ENCODE measurements at places on chromosomes 1 and 21.

- DNase-seq: peak; percentile 13
These were observed 11.6 kb upstream of the OR2G2 start for GRCh38 chr1:247576514-247576913.

DNA sequence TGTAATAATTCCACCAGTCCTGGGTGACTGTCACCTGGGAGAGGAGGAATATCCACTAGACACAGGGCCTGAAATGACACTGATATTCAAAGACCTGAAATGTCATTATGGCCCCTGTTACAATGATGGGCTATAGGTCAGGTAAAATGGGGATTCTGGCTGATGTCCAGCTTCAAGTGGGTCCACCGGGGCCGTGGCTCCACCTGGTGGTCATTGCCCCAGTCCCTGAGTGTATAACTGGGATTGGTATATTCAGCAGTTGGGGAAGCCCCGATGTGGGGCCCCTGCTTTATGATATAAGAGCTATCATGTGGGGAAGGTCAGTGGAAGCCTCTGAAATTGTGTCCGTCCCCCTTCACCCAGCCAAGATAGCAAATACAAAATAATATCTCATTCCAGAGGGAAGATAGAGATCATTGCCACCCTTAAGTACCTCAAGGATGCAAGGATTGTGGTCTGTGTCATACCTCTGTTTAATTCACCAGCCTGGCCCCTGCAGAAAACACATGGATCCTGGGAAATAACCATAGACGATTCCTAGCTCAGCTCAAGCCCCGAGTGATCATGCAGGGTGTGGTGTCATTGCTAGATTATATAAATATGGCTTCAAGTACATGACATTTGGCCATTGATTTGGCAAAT, 19.4 kb downstream of the PLEKHO1 start:
- peak; percentile 81 for DNase-seq

- peak; percentile 90 for DNase-seq
These were observed 18.2 kb upstream of the MSTO1 start for GRCh38 chr1:155591770-155592169.

GRCh38 chr1:172733815-172734214, 74.9 kb downstream of the FASLG start:
- no peak for DNase-seq

DNA sequence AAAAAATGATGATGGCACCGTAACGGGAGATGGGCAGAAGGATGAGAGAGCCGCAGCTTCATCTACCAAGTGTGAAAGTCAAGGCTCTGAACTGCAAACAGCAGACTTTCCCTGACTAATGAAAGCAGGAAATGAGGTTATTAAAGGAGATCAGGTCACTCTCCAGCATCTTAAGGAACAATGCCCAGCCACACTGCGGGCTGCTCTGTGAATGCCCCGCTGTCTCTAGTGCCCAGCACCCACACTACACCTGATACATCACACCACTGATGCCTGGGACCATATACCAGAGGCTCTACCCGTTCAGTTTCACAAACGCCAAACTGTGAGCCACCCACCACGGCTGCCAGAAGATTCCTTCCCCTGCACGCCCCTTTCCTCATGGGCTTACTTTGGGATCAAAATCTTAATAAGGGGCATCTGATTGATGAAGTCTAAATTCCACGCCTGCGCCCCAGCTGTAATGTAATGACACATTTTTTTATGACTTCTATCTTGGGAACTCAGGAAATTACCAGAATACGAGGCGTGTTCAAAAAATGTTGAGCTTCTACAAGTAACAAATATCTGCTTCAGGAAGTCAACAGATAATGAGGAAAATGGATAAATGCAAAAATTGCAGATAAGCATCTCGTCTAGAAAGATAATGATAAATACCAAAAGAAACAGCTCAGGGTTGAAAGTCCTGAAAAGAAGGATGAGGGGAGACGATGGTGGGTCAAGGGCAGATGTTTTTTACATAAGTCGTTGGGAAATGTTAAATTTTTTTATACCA, 72.0 kb downstream of the MIS18A start:
- no peak for DNase-seq

GRCh38 chr1:100320311-100321099, 31.8 kb upstream of the CDC14A start:
- DNase-seq: no peak

- DNase-seq: no peak
These were observed 18.0 kb upstream of the PTPRF start for GRCh38 chr1:43512681-43513080.

DNA sequence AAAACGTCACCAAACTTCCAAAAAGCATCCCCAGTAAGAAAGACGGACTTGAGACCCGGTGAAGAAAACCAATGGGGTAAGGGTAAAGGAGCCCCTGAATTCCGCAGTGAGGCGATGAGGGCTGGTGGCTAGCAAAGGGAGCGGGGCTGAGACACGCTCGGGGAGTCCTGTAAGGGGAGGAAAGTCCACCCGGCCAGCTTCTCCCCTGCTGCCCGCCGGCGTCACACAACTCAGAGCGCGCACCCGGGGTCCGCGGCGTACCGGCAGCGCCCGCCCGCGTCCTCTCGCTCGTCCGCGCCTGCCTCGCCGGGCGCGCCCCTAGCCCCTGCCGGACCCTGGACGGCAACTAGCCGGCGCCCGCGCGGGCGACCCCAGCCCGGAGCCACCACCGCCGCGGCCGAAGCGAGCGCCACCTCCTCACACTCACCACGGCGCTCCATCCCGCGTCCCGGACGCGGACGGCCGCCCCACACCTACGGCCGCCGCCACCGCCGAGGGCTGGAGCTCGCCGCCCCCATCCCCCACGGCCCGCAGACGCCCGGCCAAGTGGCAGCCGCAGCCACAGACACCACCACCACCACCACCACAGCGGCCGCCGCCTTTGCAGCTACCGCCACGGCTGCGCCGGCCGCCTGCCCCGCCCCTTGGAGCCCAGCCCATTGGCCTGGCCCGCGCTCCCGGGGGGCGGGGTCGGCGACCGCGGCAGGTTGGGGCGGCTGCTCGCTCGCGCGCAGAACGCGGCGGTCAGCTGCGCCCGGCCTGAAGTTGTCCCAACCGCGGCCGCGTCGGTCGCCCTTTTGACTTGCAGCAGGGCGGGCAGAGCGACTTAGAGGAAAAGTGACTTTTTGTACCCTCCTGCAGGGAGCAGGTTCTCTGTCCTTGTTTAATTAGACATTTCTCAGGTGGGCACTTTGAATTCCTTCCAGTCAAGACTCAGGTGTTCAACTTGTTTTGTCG, 10.0 kb upstream of the ARHGAP29 start:
- DNase-seq: peak; percentile 86

DNA sequence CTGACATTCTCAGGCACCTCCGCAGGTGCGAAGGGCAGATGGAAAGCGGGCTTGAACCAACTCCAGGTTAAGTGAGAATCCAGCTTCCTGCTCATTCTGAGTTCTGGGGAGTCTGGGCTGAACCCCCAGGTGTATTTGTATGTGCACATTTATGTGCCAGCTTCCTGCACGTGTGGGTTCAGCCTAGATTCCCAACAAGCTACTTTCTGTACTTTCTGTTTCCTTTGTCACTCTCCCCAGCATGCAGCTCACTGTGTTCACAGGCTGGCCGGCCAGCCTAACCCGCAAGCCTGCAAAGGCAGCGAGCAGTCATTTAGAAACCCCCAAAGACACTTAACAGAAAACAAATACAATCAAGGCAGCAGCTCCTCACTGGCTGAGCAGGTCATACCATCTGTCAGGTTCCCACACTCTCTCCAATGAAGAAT, 1.3 kb upstream of the IL19 start:
- no peak for DNase-seq

- DNase-seq: no peak
These were observed 74.3 kb downstream of the RPS6KA1 start for GRCh38 chr1:26603856-26604255.

All from adipocyte (in vitro differentiated cells).